Left renal cortex interstitium (tissue), 4 donors: ENCODE measurements at places on chromosomes 5 and 9. TPM values are rescaled to one million over a fixed set of nuclear protein-coding genes. Genes with fewer than 3 reads are reported as not detected.
A peak's percentile ranks its signal among the peaks of the same experiment; 100 is the strongest.

Gene NANS
- polyA plus RNA-seq, result 42.0 TPM

GRCh38 chr9:108961151-108961550 lies 27.0 kb downstream of the ABITRAM start:
- DNase-seq, result no peak

Gene AK8
- polyA plus RNA-seq, result 3.7 TPM

- no peak for DNase-seq
Measured at GRCh38 chr9:27393054-27393846, 96.3 kb upstream of the EQTN start.

DNA sequence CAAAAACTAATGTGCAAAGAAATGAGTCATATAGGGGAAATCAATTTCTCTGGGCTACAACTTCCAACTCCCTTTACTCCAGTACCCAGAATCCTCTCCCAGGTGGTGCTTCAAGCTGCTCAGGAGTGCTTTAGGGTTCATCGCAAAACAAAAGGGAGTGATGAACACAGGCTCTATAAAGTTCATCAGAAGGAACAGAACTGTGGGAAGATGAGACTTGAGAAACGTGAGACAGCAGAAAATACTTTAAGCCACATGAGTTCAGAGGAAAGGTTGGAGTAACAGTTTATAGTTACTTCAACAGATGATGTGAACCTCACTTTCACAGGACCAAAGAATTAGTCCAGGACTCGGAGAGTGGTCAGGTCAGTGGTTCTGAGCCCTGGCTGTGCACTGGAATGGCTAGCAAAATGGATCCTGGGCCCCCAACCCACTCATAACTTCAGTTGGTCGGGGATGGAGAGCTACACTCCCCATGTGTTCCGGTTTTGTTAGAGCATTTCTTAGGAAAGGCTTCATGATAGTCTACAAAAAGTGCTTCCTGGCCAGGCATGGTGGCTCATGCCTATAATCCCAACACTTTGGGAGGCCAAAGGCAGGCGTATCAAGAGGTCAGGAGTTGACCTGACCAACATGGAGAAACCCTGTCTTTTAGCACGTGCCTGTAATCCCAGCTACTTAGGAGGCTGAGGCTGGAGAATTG lies 4.3 kb downstream of the RPL12 start:
- no peak for DNase-seq

DNA sequence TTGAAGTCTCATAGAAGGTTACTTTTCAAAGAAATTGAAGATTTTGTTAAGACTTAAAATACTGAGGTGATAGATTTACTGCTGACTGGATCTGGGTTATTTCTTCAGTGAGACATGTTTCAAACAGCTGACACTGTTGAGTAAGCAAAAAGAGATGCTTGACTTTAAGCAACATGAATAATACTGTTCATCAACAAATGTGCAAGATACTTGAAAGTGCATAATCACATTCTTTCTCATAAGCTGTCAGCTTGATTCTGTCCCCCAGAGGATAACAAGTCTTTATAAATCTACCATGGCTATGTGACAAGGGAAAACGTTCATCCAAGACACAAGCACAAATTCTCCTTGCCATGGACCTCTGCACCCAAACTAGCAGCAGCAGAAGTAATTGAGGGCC lies 260.1 kb upstream of the CDH18 start:
- DNase-seq, result no peak

- DNase-seq, result no peak
Measured at GRCh38 chr5:38443390-38443789, 113.1 kb downstream of the LIFR start.

DNA sequence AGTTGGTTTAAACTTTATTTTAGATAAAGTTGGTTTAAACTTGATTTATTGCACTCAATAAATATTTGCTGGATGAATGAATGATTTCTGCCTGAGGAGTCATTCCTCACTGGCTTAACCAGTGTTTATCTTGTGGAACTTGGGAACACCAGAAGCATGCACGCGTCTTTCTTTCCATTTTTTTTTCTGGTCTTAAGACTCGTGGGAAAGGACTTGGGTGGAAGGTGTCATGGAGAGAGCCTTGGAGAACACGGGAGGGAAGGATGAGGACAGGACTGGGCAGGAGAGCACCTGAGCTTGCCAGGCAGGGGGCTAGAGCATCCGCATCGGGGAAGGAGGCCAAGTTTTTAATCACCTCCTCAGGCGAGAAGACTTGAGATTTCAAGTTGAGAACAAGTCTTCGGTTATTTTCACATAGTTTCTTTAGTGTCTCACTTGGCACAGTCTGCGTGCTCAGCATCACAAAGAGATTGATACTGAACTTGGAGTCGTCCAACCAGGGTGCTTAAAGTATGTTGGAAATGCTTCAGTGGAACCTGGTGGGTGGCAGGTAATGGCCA lies 144.2 kb downstream of the PDZD2 start:
- no peak for DNase-seq

DNA sequence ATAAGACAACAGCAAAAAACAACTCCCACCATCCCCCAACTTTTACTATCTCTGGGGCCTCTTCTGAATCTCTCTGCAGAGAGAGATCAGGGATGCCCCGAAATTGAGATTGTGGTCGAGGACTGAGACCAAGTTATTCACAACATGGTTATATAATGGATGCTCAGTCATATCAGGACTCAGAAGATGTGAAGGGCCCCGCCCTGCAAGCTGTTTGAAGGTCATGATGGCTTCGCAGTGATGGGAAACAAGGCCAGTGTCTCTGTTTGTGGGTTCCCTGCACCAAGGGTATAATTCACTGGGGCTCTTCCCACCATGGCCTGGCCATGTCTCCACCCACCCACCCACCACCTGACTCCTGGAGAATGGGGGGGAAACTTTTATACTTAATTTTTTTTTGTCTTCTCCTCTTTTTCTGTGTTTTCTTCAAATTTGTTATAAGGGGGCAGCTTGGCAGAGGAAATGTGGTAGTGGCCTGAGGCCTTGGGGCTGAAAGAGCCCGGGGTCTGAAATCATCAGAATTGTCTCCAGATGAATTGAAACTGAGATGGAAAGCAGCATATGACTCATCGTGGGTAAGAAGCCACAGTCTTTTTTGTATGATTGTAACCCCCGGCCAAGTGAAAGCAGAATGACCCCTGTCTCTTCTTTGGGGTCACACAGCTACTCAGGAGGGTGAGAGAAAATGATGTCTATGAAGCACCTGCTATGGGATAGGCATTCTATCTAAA lies 15.0 kb upstream of the TEX48 start:
- no peak for DNase-seq

GRCh38 chr5:170489199-170489598 lies 14.6 kb upstream of the KCNIP1 start:
- no peak for DNase-seq

DNA sequence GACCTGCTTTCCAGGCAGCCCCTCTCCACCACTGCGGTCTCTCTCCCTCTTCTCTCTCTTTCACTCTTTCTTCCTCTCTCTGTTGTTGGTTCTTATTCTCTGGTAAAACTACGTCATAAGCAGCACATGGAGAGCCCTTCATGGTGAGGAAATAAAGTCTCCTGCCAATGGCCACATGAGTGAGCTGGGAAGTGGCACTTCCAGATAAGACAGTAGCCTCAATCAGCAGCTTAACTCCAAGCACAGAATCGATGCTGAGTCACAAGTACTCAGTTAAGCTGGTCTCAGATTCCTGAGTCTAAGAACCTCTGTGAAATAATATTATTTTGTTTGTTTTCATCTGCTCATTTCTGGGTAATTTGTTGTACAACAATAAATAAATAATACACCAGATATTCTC lies 500.1 kb downstream of the GABRG2 start:
- DNase-seq, result no peak

- no peak for DNase-seq
Measured at GRCh38 chr5:125367702-125368101, 621.3 kb upstream of the ZNF608 start.

DNA sequence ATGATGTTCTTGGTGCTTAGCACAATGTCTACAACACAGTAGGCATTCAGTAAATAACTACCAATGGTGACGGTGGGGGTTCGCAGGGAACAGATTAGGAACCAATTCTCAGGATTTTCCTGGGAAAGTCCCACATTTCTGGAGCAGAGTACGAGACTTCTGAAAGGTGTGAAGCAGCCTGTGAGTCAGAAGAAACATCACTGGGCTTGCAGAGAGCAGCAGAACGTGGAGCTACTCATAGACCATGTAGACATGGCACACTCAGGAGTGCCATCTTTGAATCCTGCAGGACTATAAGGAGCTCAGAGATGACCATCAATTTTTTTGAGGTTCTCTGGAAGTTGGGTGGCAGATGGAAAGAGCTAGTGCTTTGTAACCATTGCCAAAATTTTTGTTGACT lies 106.6 kb upstream of the ANKRD55 start:
- DNase-seq, result no peak

Gene NUDT12
- 31.8 TPM for polyA plus RNA-seq

- no peak for DNase-seq
Measured at GRCh38 chr5:103904651-103905050, 342.1 kb upstream of the NUDT12 start.

GRCh38 chr9:128280084-128280622 lies 4.1 kb downstream of the SWI5 start:
- DNase-seq, result no peak

GRCh38 chr5:88515068-88515467 lies 246.4 kb upstream of the TMEM161B start:
- no peak for DNase-seq

DNA sequence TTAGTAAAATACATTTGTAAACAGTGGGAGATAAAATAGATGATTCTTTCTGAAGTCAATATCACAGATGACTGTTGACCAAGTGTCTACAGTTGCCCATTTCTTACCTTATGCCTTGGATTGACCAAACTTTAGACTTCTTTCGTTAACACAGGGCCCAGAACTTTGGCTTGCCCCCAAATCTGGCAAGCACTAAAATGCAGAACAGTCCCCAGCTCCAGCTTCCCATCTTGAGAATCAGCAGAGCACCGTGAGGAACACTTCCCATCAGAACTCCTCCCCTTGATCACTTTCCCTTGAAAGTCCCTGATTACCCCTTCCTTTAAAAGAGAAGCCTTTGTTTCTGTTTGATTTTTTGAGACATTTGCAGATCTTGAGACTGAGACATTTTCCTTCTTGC lies 1039.9 kb downstream of the TLE1 start:
- no peak for DNase-seq

Gene TAS2R1
- polyA plus RNA-seq, result not detected

DNA sequence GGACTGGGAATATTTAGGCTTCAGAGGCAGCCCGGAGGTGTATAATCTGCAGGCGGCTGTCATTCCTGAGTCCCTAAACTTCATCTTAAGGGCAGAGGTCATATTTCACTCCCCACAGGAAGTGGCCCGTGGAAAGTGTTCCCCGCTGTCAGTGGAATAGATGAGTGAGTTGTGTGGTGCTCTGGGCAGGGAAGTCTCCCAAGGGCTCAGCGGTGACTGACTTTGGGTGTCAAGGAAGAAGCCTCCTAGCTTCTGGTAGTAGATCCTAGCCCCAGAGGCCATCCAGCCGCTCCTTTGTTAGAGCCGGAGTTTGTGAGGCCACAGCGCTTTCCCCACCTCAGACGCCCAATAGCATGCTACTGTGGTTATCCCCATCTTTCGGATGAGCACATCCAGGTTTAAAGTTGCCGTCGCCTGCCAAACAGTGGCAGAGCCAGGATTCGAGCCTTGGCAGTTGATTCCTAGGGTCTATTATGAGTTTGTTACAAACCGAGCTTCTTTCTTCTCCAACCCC lies 38.9 kb upstream of the TIFAB start:
- no peak for DNase-seq

Gene CDC37L1
- polyA plus RNA-seq, result 18.9 TPM

GRCh38 chr5:61357745-61358144 lies 25.7 kb downstream of the ZSWIM6 start:
- no peak for DNase-seq

- no peak for DNase-seq
Measured at GRCh38 chr9:91818647-91819403, 131.2 kb downstream of the ROR2 start.

Gene PITX1
- not detected for polyA plus RNA-seq

GRCh38 chr9:126875756-126876510 lies 15.5 kb downstream of the ZBTB34 start:
- no peak for DNase-seq

DNA sequence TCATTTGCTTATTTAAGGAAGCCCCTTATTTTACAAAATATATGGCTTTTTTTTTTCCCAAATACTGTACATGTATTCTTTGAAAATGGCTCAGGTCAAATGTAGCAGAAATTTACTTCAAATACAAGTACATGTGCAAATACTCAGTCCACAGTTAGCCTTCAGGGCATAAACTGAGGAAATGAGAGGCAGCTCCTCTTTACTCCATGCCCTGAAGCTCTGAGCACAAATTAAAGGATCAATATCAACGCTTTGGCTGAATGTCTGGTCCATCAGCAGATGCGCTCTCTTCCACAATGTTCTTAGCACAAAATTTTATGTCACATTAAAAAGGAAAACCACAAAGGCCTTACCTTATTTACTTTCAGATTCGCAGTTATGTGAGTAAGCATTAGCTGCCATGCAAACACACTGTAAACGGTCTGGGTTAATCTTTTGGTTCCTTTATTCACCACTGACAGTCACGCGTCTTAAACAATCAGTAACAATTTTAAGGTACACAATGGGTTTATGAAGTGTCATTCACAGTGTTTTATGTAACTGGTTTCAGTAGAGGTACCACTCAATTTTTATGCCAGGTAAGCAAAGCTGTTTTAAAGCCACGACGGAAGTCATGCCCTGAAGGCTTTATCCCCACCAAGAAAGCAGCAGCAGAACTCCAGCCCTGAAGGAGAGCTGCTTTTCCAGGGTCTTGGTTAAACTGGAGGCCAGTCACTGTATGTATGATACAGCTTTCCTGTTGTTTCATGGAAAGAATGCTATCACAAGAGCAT lies 103.4 kb downstream of the OTULIN start:
- no peak for DNase-seq

DNA sequence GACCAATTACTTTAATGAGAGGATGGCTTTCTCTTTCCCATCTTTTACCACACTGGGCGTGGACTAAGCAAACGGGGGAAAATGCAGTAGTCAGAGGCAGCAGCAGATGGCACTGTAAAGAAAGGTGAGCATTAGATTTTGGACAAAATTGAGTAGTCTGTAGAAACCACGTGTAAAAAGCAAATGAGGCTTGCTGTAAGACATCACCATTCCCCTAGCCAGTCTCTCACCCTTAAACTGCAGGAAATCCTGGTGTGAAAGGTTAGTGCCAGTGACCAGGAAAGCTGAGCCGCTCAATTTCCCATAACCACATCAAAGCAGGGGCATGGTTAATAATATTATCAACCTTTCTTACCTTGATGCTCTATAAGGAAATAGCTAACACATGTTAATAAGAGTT lies 31.8 kb downstream of the SPATA31C2 start:
- DNase-seq, result peak; percentile 45

DNA sequence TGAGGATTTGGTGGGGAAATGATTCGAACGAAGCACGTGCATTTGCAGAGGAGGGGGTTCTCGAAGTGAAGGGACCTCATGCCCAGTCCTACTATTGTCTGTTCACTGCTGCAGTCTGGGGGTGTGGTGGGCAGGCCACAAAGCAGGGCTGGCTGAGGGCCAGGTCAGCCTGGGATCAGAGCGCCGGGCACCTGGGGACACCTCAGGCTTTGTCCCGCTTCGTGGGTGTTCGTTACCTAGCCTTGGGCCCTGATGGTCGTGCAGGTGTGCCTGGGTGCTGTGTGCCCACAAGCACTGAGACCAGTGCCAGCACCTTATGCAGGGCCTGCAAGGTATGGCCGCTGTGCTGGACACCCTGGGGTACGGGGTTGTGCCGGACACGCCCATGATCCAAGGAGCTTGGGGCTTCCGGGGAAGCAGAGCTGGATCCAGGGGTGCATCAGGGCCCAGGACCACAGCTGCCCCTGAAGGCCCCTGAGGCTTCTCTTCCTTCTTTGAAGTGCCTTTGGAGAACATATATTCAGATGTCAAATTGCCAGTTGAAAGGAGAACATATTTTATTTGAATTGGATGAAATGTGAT lies 80.6 kb downstream of the COL5A1 start:
- DNase-seq, result no peak

Gene ADAMTS6
- polyA plus RNA-seq, result 2.3 TPM
